ENCODE measurements at places on chromosomes 5 and 9. TPM values are rescaled to one million over a fixed set of nuclear protein-coding genes. Genes with fewer than 3 reads are reported as not detected.

DNA sequence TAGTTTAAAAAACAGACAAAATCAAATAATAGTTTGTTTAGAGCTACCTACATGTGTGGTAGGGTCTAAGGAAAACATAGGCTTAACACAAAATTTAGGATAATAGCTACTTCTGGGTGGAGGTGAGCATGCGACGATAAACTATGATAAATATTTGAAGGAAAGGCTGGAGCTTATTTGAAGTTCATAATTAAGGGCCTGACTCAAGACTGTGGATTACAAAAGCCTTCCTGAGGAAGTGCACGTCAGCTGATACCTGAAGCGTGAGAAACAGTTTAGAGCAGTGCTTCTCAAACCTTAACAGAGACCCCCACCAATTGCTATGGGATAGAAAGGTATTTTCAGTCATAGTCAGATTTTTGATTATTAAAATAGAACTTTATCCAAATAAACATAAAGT, 20.4 kb upstream of the UBLCP1 start:
- no peak for DNase-seq

- DNase-seq, result no peak
Measured at GRCh38 chr5:140424135-140424534, 22.5 kb downstream of the ANKHD1 start.

DNA sequence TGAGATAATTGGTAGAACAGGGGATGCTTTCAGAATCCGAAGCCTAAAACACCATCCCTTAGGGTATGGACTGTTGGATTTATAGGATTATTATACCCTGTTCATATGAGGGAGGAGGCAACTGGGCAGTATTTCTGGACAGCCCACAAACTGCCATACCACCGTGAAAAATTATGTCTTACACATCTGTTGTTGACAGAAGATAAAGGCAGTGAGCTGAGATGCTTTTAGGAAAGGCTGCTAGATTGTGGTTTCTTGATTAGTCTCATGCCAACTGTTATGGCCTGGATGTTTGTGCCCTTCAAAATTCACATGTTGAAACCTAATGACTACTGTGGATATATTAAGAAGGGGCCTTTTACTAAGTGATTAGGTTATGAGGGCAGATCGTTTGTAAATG, 83.7 kb upstream of the DHFR start:
- DNase-seq, result no peak

DNA sequence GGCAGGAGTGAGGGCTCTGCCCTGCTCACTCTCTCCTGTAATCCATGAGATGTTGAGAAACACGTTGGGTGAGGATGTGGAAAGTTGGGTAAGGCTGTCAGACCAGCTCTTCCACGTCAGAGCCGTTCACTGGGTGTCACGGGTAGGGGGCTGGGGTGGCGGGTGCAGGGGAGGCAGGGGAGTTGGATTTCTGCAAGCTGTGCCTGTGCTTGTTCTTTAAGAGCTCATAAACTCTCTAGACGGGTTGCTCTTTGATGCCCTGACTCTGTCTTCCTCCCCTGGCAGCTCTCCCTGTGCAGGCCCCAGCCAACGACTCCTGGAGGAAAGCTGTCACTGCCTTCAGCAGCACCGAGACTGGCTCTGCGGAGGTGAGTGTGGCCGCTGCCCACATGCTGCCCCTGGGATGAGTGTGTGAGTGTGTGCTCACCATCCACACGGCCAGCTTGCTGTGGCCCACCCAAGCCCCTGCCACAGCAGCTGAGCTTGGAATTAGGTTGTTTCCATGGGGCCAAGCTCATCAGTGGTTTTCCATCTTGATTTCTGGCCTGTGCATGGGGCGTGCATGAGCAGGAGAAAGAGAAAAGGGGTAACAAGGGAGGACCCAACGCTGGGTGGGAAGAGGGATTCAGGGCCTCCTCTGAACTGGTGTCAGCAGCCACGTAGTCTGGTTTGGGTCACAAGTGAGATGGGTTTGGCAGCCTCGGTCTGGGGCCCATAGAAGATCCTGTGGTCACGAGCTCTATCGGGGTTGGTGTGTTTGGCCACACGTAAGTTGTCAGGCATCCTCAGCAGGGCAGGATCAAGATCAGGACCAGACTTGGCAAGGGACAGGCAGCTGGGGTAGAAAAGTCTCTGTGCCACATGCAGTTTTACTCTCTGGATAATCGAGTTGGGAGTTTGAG, 21.0 kb upstream of the POMT1 start:
- no peak for DNase-seq

DNA sequence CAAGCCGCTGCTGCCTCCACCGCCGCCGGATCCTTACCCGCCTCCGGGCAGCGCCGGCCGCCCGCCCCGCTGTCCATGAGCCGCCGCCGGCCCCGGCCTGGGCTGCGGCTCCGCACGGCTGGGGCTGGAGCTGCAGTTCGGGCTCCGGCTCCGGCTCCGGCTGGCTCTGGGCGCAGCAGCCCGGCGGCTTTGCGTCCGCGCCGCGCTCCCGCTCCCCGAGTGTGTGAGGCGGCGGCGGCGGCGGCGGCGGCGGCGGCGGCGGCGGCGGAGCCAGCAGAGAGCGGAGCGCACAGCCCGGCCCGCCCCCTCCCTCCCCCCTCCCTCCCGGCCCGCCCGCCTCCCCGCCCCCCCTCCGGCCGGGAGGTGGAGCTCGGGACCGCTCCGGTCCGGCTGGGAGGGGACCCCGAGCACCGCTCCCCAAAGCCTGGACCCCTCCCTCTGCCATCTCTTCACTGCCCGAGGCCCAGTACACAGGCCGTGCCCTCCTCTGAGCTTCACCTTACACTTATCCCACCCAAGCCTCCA, at the start of gene PCDH1:
Gene PCDH1 (minus strand): TSS at position 225 of the 525 bp plus-strand sequence. CDS start 148 bp downstream, at position 77.
- peak; percentile 48 for DNase-seq

GRCh38 chr5:55037046-55037771, 13.2 kb downstream of the GZMK start:
- DNase-seq, result no peak

The GPX3 gene
- 1,172 TPM for total RNA-seq

The CBY3 gene
- total RNA-seq, result not detected
